DMS 273 treated with DMSO at 0.1 percent for 48 hours (cell line): ENCODE measurements at places on chromosomes 5 and 9.

DNA sequence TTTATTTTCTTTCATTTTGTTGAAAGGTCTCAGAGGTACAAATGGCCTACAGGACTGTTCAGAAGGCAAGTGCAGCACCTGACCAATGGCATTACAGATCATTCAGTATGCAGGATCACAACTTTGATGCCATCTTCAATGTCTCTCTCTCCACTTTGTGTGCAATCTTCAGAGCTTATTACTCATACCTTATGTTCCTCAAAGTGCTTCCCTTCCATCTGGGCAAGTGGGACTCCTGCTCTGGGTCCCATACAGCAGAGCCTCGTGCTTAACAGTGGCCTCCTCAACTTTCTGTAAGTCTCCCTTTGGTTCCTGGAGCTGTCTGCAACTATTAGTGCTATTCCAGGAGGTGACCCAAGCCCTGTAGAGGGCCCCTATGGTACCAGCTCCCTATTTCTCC lies 358.4 kb upstream of the RPS23 start:
- no peak for DNase-seq

DNA sequence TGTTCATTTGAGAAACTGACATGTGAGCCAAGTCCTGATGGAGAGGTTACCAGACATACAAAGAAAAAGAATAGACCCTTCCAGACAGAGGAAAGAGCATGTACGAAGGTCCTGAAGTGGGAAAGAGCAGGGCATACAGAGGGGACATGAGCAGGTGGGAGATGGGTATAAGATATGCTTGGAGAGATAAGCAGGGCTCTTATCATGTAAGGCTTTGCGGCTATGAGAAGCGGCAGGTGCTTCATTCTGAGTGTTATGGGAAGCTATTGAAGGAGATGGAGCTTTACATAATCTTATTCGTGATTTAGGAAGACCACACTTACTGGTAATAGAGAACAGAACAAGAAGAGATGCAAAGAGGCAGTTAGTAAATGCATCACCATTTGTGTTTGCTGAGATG lies 417.1 kb downstream of the EBF1 start:
- DNase-seq = no peak

DNA sequence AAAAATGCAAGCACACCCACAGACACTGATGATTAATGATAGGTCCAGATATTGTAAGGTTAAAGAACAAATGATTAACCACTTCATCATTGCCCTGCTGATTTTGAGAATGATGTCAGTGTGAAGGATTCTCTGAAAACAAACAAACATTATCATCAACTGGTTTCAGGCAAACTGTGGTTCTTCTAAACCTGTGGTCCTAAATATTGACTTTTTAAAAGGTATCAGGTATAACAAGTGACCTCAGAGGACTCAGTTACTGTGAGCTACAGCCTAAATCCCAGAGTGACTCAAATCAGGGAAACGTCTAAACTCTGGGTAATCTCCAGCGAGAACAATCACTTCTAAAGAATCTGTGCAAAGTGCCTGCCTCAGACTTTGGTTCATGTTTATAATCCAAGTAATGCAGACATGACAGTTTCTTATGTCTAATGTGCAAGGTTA lies 172.3 kb upstream of the CDH6 start:
- no peak for DNase-seq

GRCh38 chr5:68793074-68793473 lies 300.7 kb upstream of the SLC30A5 start:
- DNase-seq = no peak

DNA sequence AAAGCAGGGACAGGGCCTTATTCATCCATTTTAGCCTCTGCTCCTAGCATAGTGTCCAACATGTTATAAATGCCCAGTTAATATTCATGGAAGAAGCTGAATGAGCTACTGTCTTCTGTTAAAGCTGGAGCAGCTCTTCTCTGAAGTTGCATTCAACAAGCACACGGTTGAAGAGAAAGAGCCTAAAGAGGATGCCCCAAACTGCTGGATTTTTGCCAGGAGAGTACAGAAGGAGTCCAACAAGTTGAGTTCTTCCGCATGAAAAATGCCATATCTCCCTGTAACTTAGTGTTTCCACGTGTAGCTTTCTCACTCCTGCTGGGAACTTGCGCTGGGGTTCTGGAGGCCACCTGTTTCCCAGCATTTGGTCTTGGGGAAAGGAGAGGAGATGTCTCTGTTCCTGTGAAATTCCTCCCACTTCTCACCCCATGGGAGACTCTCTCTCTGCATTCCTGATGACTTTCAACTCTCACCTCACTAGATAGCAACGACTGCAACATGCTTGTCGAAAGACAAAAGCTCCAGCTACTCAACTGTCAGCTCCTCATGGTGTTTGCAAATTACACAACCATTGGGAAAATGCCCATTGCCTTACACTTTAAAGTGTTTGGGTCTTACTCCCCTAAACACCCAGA lies 122.8 kb downstream of the KIF4B start:
- DNase-seq = no peak

DNA sequence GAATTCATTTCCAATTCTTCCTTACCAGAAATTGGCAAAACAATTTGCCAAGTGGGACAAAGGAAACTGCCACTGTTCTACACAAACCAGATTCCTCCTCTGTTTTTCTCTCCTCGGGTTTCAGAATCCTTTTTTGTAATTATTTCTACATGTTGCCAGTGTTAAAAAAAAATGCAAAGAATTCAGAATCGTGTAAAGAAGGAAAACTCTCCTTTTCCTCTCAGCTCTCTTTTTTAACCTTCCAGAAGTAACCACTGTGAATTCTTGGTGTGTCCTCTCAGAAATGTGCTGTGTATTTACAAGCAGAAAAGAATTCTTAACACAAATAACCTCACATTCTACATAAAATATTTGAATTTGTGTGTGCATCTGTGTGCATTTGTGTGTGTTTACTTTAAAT lies 224.6 kb downstream of the DRD1 start:
- DNase-seq = no peak

GRCh38 chr9:93669116-93669957 lies 93.0 kb downstream of the PHF2 start:
- DNase-seq = no peak

- no peak for DNase-seq
Measured at GRCh38 chr9:28782630-28783029, 1209.3 kb upstream of the C9orf72 start.

GRCh38 chr5:124302533-124302932 lies 443.9 kb downstream of the ZNF608 start:
- DNase-seq = no peak

GRCh38 chr9:17775656-17776055 lies 196.8 kb downstream of the SH3GL2 start:
- peak; percentile 13 for DNase-seq

DNA sequence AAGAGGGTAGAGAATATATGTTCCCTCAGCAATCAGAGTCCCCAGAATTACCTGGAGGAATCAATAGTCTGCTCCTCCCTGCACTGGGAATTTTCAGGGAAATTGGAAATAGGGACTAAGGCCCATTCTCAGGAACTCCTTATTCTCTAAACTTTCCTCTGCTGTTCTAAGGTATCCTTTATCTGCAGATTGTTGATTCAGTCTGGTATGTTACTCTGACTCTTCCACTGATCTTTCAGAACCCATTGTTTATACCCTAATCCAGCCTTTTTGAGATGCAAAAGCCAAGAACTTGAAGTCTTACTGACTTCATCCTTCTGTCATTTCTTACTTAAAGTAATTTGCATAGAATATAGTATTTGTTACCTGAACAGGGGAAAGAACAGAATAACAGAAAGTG lies 143.5 kb upstream of the PPP1R2B start:
- no peak for DNase-seq

- DNase-seq = no peak
Measured at GRCh38 chr9:128615571-128615970, 41.1 kb downstream of the DYNC2I2 start.

- DNase-seq = no peak
Measured at GRCh38 chr5:16134204-16134603, 45.4 kb downstream of the MARCHF11 start.

DNA sequence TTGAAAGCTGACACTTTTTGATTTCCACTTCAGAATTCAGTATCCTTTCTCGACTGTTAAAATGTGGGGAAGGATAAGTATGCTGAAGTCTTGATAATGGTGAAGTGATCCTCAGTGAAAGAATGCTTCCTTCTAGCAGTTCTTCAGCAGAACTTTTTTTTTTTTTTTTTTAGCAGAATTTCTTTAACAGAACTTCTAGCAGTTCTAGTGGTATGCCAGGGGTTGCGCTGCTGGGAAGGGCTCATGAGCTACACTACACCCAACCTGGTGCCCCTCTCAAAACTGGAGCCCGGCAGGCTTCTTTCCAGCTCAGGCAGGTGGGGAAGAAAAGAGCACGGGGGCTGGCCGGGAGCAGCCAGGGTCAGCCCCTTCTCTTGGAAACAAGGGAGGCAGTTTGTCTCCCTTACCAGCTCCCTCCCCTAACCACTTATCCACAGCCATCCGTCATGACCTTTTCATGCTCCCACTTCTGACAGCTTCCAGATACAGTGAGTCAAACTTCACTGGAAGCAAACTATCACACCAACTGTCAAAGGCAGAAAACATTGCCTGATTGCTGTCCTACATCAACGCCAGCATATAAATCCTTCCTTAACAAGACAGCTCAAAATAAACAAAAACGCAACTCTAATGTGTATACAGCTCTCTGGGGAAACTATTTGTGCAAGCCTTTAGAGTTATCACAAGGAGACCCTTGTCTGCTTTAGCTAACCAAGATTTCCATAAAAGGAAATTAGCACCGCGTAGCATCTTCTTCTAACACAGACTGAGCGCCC lies 211.5 kb downstream of the GAPVD1 start:
- DNase-seq = no peak
